A549 treated with CORT108297 at 1 μM for 4 hours (cell line): ENCODE measurements at places on chromosomes 4 and X. TPM values are rescaled to one million over a fixed set of nuclear protein-coding genes. Genes with fewer than 3 reads are reported as not detected.

The ADGRA3 gene
- total RNA-seq: 19.6 to 22.7 TPM (median 21.4 TPM) in 5 replicates

The CT45A5 gene
- 0.08 to 0.42 TPM in 2 of 5 replicates, not detected in the others for total RNA-seq

The MBNL3 gene
- 0.01 TPM in 1 of 5 replicates, not detected in the others for total RNA-seq

The FGF13 gene
- 0.05 to 0.10 TPM in 2 of 5 replicates, not detected in the others for total RNA-seq

The UGT2B15 gene
- total RNA-seq: 0.05 to 0.07 TPM (median 0.05 TPM) in 4 of 5 replicates, not detected in the other

The TLL1 gene
- 0.09 to 0.30 TPM (median 0.15 TPM) in 5 replicates for total RNA-seq

The ARMCX5 gene
- 7.7 to 13.8 TPM (median 9.9 TPM) in 5 replicates for total RNA-seq

The VCX gene
- not detected in 5 replicates for total RNA-seq

The ATP2B3 gene
- total RNA-seq: 0.05 to 0.25 TPM (median 0.17 TPM) in 5 replicates
